ENCODE measurements at places on chromosomes 12 and 14.
A peak's percentile ranks its signal among the peaks of the same experiment; 100 is the strongest.

DNA sequence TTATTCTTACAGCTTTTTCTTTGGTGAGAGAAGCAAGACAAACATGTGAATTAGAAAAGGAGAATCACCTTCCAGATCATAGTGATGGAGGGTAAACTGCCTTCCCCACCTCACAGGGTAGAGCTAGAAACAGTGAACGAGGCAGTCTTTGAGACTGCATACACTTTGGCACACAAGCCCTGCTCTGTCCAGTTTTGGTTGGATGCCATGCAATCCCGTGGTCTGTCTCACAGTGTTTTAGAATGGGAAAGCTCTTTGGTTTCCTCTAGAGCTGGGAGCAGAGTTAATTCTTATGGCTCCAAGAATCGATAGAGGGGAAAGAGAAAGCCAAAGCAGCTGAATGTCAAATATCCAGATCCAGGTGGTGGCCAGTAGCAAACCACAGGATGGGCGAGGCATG is 21.9 kb downstream of the TDP1 start:
- no peak for DNase-seq

DNA sequence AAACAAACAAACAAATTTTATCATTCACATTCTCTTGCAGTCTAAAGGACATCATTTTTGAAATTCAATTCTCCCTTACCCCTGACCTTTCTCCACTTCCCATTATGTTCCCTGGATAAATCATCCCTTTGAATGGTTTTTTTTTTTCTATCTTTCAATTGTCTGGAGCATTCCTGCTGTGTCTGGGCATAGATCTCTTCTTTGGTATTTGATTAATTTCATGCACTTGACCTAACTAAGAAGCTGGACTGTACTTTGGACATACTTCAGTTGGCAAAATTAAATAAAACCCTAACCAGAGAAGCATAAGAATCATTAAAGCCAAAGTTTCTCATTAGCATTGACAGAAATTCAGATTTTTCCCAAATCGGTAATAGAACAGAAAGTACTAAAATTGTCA is 163.6 kb upstream of the BMP4 start:
- DNase-seq: no peak

- no peak for DNase-seq
These were observed 458 bp upstream of the HOXC4 start for GRCh38 chr12:54053003-54053750.

DNA sequence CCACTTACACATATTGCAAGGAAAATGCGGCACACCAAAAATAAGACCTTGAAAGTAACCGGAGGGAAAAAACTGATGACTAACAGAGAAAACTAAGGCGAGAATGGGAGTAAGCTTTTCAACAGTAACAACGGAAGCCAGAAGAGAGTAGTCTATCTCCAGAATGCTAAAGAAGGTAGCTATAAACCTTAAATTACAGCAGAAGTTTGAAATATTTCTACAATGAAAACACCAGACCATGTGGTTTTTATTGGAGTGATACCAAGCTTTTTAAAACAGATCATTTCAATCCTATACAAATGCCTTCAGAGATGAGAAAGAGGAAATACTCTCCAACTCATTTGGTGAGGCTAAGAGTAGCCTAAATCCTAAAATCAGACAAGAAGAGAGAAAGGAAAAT is 209.5 kb downstream of the ANO6 start:
- DNase-seq: no peak

- no peak for DNase-seq
These were observed 47.3 kb upstream of the GTF2A1 start for GRCh38 chr14:81268016-81268416.

GRCh38 chr14:22994762-22995275 is 12.5 kb upstream of the AJUBA start:
- peak; percentile 28 for DNase-seq

GRCh38 chr12:68269779-68270178 is 16.4 kb upstream of the IL22 start:
- no peak for DNase-seq

DNA sequence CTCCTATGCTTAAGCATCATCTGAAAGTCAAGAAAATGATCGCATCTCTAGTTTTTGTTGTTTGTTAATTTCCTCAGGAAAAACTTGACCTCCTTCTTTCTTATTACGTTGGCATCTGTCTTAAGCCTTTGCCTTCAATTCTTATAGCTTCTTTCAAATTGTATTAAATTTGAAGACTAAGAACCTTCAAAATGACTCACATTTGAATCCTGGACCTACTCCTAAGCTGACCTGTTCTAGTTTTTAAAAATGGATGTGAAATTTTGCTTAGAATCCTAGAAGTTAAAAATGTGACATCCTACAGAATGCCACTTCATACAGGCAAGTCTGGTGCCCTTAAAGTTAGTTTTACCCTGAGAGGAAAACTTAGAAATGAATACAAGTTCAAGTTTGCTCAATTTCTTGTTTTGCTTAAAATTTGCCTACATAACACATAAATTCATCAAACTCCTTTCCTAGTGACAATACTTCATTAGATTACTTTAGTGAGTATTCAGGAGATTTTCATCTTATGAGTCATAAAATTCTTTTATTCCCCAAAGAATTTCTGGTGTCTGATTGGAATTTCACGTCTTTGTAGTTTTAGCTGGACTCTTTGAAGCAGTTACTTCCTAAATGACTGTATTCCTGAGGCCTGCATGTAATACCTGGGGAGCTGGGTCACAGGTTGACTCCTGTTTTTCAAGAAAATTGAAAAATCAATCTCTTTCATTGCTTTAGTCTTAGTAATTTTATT is 152.3 kb downstream of the MSRB3 start:
- no peak for DNase-seq

- DNase-seq: no peak
These were observed 906.9 kb downstream of the NRXN3 start for GRCh38 chr14:79077096-79077495.

GRCh38 chr12:48442179-48442847 is 30.0 kb upstream of the ANP32D start:
- DNase-seq: no peak

DNA sequence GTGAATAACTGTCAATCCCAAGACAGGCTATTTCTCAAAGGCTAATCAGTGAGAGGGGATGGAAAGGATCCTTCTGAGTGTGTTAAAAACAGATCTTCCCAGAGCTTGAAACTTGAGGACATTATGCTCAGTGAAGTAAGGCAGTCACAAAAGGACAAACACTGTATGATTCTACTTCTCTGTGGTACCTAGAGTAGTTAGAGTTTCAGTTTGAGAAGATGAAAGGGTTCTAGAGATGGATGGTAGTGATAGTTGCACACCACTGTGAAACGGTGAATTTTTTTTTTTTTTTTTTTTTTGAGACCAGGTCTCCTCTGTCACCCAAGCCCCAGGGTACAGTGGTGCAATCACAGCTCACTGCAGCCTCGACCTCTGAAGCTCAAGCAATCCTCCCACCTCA is 133.8 kb downstream of the SAMD4A start:
- no peak for DNase-seq

GRCh38 chr14:55964821-55965220 is 153.4 kb upstream of the PELI2 start:
- DNase-seq: no peak

GRCh38 chr14:100871234-100872186 is 32.0 kb downstream of the RTL1 start:
- no peak for DNase-seq

DNA sequence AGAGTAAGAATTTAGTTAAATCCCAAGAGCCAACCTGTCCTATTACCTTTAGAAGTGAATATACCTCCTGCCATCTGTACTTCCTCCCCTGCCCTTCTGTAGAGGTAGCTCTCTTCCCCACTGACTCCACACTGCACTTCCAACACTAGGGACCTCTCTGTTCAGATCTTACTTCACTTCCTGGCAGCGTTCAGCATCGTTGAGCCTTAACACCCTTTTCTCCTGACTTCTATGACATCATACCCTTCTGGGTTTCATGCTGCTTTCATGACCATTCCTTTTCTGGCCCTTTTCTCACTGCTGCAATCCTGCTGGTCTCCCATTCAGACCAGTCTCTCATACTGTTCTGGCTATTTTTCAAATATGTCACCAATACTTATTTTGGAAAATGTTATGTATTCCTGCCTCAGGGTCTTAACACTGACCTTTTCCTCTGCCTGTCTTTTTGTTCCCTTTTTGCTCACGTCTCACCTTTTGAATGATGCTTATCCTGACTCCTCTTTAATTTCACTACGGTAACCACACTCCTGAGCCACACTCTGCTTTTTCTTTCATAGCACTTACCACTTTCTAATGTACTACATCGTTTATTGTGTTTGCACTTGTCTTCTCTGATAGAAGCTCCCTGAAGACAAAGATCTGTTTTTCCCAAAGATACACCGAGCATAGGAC is 67.6 kb downstream of the PLEKHA5 start:
- DNase-seq: no peak

GRCh38 chr12:54725233-54725843 is 77.2 kb upstream of the DCD start:
- no peak for DNase-seq

DNA sequence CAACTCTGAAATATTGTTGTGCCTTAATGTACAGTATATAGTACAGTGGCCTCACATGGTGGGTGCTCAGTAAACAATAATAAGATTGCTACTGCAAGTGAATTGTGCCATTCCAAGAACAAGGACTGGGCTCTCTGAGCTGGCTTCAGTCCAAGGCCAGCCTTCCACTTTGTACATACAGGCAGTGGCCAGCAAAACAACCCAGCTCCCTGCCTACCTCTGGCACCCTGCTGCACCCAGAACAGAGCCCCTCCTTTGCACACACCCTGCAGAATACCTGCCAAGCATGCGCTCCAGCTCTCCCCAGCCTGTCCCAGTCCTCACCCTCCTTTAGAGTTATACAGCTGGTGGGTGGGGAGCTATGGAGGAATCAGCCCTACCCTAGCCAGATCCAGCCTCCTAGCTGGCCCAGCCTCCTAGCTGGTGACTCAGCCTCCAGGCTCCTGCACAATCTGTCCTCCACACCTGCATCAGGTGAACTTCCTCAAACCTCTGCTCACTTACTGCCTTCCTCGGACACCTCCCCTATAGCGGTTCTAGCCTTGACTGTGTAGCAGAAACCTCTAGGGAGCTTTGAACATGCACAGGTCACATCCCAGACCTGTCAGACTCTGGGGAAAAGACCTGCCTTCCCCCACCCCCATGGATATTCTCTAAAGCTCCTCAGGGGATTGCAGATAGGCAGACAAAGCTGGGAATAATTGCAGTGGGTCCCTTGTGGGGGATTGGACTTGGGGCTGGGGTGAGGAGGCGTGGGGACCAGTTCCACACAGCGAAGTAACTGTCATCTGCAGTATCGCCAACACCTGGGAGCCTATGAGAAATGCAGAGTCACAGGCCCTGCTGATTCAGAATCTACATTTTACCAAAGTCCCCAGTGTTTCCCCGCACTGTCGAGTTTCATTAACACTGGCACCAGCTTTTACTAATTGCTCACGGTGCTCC is 17.9 kb downstream of the ZDHHC22 start:
- no peak for DNase-seq

DNA sequence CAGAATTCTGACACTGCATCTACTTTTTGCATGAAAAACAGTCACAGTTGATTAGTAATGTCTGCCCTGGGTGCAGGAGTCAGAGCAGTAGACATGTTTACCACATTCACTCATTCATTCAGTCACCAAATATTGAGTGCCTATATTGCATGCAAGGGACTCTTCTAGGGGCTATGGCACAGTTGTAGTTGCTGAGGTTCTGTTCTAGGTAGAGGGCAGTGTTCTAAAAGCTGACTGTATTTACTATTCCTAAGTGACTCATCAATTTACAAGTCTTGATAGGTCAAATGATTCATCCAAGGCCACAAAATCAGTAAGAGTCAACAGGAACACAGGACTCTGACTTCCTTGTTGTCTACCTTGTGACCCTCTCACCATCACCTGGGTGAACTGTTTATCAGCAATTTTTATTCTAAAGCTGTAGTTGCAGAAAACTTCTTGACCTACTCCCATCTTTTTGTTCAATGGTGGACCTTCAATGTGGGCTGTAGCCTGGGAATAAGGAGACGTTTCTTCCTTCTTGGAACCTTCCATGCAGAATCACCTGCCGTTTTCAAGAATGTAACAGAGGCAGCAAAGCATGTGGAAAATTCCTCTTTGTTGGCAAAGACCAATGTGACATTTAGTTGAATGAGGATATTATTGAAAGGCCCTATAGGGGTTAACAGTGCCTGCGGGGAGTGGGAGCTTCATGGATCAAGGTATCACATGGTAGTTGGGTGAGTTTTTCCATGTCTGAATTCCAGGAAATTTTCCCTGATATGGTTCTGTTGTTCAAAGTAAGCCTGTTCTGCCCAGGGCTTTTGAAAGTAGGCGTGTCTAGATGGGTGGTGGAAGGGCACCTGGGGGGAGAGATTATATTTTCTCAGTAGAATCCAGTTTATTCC is 223.2 kb downstream of the KTN1 start:
- DNase-seq: no peak

DNA sequence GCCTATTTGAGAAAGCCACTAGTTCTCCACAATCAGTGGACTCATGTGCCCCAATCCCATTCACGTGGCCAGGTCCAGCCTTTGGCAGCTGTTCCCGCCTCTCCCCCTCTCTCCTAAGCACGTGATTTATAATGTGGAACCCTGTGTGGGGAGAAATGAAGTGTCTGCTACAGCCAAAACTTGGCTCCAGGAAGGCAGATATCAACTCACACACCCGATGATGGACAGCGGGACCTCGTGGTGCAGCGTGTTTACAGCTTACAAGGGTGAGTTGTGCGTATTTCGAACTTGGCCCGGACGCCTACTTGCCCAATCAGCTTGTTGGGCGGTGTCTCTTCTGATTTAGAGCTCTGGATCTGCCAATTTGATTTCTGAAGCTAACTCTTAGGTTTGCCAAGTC is 38.1 kb upstream of the FAM181A start:
- no peak for DNase-seq

- no peak for DNase-seq
These were observed 34.7 kb upstream of the CDKN3 start for GRCh38 chr14:54362089-54362504.

- DNase-seq: no peak
These were observed 139.5 kb upstream of the AEBP2 start for GRCh38 chr12:19299765-19300164.

- DNase-seq: no peak
These were observed 38.2 kb downstream of the IFT43 start for GRCh38 chr14:76023757-76024156.
